Foreskin keratinocyte (primary cell): ENCODE measurements at places on chromosomes 5 and 9.

DNA sequence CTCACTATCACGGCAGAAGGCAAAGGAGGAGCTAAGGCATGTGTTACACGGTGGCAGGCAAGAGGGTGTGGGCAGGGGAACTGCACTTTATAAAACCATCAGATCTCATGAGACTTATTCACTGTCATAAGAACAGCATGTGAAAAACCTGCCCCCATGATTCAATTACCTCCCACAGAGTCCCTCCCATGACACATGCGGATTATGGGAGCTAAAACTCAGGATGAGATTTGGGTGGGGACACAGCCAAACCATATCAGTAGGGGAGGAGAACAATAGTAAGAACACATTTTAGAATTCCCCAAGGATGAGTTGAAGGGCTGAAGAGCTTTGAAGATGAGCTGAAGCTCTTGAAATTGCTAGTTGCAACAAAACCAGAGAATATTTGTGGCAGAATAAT is 287.9 kb downstream of the SMARCA2 start:
- no peak for DNase-seq

- DNase-seq, result no peak
These were observed 38.7 kb upstream of the PRLR start for GRCh38 chr5:35269006-35269405.

DNA sequence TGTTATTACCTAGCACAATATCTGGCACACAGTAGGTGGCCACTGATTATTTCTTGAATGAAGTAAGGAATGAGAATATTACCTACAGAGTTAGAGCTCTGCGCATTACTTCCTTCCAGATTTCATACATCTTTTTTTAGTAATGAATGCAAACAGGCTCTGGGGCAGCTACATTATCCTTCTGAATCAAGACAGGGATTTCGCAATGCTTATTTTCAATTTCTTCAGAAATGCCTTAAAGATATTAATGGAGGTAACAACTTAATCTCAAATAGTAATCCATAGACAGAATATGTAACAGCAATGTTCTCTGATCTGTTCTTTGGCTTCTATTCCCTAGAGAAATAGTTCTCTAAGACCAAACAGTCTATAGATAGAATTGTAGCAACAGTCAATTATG is 32.6 kb downstream of the CDKN2A start:
- no peak for DNase-seq

GRCh38 chr5:766666-767431 is 17.7 kb downstream of the ZDHHC11B start:
- no peak for DNase-seq

- no peak for DNase-seq
These were observed 12.4 kb upstream of the ARAP3 start for GRCh38 chr5:141694479-141694878.

GRCh38 chr9:137762414-137763061 is 115.0 kb upstream of the CACNA1B start:
- no peak for DNase-seq

DNA sequence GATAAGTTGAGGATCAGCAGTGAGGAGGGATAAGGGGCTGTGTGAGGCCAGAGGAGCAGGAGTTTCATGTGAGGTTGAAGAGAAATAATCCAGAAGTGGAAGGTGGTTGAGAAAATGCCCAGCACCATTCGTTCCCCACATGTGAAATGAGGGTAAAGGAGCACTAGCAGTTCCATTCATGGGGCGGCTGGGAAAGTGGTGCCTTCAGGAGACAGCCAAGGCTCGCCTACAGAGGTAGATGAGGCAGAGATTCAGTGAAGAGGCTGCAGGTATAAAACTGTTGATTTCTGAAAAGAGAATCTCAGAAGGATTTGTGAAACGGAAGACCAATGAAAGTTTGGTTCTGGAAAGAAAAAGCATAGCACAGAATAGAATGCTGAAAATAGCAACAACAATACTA is 272.6 kb downstream of the MSX2 start:
- DNase-seq, result no peak

DNA sequence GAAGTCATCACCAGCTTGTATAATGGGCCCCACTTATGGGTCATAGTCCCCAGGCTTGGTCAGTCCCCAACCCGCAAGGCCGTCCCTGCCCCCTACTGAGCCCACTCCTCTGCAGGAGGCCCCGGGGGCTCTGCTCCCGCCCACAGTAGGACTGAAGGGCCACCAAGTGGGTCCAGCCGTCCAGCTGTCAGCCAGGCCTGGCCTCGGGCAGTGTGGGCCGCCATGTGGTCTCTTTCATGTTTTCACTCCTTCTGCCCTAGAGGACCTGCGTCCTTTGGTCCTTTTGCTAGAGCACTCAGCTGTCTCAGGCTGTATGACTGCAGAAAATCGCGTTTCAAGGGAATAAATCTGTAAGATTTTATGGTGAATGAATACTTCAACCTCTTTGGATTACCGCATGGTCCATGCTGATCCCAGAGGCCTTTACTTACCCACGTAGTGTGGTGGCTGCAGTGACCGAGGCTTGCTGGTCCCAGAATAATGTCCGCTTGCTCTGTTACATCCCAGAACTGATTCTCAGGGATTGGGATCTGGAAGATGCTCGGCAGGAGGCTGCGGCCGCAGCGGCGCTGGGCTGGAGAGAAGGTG is 105.7 kb upstream of the FAM120A start:
- DNase-seq, result no peak
